ENCODE measurements at places on chromosomes 5 and 9.

GRCh38 chr5:118818604-118819003 is 169.7 kb downstream of the DTWD2 start:
- DNase-seq = no peak

GRCh38 chr9:80231318-80232236 is 659.8 kb downstream of the TLE4 start:
- DNase-seq = no peak

DNA sequence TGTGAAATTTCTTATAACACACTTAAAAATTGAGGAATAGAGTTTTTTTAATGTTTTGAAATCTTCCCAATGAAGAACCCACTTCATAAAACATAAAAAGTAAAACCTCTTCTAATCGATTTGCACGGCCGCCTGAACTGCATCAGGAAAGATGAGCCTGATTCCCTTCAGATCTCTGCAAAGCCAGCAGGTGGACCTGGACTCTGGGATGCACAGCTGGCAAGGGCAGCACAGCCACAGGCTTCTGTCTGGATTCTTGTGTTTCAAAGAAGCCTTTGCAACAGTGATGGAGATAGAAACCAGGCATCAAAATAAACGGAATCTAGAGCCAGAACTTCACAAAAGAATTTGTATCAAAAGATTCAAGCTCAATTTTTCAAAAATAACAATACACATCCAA is 36.0 kb upstream of the SPATA31C2 start:
- peak; percentile 3 for DNase-seq

DNA sequence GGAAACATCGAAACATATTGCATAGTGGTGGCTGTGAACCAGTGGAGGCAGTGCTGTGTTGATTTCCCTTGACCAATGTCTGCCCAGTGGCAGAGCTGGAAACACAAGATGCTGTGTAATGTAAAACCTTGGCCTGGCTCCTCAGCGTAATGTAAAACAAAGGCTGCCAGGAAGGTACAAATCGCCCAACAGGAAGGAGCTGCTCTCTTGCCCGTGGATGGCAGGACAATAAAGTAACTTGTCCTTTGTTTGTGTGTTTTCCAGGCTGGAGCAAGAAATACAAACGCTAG is 143.4 kb downstream of the PALM2AKAP2 start:
- DNase-seq = no peak

- no peak for DNase-seq
Measured at GRCh38 chr5:172718527-172719114, 52.4 kb downstream of the DUSP1 start.

DNA sequence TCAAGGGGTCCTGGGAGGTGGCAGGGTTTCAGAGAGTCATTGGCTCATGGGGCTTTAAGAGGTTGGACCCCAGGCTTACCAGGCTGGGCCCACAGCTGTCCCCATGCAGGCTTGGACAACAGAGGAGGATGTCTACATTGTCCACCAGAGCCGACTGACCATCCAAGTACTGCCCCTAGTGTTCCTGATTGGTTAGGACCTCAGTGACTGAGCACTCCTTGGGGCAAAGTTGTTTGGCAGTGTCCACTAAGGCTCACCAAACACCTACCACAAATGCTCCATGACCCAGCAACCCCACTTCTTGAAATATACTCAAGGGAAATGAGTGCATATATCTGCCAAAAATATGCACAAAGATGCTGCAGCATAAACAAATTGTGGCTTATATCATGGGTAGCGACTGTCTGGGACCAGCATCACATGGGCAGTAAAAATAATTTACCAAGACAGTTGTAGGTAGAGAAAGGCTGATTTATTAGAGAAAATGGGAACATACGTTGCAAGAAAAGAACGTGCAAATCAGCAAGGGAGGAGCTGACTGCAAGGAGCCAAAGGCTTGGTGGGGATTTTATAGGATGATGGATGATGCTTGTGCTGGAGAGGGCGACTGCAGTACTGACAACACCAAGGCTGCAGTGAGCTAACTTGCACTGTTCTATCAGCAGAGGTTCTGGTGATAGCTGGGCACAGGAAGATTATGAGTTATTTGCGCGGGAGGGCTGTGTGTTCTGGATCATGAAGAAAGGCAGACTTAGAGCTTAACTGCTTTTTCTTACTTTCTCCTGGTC is 265.2 kb downstream of the GADD45G start:
- no peak for DNase-seq

DNA sequence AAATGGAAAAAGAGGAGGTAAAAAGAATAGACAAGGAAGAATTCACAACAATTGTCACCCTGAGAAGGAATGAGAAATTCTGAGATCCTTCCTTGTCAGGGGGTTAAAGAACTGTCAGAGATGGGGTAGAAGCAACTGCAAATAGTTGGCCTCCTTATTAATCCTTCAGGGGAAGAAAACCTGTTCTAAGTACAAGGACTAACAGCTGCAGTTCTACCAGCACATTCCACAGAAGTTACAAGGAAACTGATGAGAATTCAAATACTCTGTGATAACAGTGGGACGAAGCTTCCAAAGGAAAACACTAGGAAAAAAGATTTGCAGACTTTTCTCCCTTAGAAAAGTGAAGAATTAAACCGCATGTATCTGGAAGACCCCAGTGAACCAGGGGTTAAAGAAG is 93.7 kb downstream of the OR2K2 start:
- no peak for DNase-seq

- no peak for DNase-seq
Measured at GRCh38 chr5:67799732-67800234, 415.8 kb upstream of the PIK3R1 start.

- DNase-seq = no peak
Measured at GRCh38 chr5:34789639-34790038, 49.3 kb upstream of the TTC23L start.

GRCh38 chr5:135705941-135706466 is 127.2 kb upstream of the CXCL14 start:
- DNase-seq = no peak

- DNase-seq = peak; percentile 45
Measured at GRCh38 chr5:179795863-179796833, 2.4 kb downstream of the LTC4S start.

- no peak for DNase-seq
Measured at GRCh38 chr5:38347040-38347763, 88.8 kb downstream of the EGFLAM start.

DNA sequence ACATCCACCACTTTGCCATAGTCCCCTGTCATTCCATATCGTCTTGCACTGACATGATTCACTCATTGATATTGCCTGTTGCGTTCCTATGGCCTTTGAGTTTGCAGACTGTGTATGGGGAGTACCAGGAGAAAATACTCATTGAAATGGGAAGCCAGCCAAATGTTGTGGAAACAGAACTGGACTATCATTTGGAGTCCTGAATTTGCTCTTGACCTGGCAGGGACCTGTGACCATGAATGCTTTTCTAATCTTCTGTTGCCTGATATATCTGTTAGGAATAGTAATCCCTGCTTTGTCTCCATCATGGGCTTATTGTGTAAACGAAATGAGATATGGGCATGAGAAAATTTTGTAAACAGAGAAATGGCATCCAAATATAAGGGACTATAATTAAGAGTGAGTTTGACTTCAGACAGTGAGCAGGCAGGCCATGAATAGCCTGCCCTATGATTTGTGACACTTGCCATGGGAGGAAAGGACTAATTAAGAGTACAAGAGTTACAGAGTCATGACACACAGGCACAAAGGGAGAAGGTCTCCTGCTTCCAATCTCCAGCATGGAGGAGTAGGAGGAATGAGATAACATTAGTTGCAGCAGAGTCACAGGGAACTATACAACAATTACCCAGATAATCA is 572.9 kb upstream of the SGCD start:
- no peak for DNase-seq

- DNase-seq = peak; percentile 39
Measured at GRCh38 chr5:141084487-141084989, 9.9 kb upstream of the PCDHB2 start.

DNA sequence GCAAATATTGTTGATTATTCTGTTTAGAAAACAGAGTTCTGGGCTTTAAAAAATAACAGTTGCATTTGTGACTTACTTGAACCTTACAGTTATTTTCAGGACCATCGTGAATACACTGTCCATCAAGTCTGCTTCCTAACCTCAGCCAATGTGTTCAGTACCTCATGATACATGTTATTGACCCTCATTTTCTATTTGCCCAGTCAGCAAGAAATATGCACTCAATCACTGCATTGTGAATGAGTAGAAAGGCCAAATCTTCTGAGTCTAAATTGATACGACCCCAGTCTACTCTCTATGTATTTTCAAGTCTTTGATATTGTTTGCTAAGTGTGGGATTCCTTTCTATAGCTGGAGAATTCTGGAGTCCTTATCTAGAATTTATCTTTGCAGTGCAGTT is 156.2 kb downstream of the RAB3C start:
- no peak for DNase-seq

DNA sequence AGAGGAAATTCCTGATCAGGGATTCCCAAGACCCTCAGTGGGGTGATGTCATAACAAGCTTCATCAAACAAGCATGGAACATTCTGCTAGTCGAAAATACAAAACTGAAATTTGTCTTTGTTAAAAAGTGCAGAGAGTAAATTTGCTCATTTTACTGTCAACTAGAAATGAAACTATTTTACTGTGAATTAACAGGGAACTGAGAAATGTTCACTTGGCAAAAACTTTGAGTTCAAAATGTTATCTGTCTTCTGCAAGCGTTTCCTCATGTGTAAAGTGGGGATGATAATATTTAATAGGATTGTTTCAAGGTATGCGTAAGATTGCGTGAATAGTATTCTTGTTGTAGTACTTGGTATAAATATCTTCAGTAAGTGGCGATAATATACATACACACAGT is 45.4 kb downstream of the ALDH1A1 start:
- no peak for DNase-seq

GRCh38 chr9:27533311-27533710 is 3.7 kb upstream of the MOB3B start:
- DNase-seq = no peak

GRCh38 chr5:143431789-143432188 is 28.3 kb upstream of the NR3C1 start:
- DNase-seq = no peak

DNA sequence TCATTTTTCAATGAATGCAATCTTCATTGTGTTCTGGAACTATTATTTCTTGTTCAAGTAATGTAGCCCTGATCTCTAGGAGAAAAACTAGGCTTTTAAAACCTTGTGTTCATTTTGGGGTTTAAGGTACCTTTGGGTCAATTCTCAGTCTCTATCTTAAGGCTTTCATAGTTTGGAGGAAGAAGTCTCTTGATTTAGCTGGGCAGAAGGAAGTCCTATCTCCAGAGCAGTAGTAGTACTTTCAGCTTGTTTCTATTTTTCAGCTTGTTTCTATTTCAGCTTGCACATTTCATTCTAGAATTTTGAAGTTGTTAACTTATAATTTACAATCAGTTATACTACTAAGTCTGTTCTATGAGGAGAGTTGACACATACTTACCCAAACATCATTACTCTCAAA is 15.2 kb downstream of the CSNK1G3 start:
- DNase-seq = no peak

DNA sequence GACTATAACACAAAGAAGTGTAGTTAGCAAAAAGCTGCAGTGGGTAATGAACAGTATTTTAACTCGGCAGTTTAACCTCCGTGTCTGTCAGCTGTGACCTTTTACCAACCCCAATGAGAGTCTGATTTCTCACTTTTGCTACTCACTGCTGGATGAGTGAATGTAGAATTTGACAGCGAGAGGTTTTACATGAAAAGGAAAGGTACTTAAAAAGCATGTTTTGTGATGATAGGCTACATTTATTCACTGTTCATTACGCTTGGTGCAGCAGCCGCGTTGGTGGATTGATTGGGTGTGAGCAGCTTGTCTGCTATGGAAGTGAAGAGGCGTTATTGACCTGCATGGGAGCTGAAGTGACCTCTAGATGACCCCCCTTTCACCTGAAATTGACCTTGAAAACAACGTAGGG is 867.7 kb downstream of the NR2F1-AS1 start:
- DNase-seq = no peak

- DNase-seq = no peak
Measured at GRCh38 chr9:84897362-84898094, 228.0 kb downstream of the NTRK2 start.

GRCh38 chr5:9249231-9249630 is 296.6 kb downstream of the SEMA5A start:
- no peak for DNase-seq

DNA sequence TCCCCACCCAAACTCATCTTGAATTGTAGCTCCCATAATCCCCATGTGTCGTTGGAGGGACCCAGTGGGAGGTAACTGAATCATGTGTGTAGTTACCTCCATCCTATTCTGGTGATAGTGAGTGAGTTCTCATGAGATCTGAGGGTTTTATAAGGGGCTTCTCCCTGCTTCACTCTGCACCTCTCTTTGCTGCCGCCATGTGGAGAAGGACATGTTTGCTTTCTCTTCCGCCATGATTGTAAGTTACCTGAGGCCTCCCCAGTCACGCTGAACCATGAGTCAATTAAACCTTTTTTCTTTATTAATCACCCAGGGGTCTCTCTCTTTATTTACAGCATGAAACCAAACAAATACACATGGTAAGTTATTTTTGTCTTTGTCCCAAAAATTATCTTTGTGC is 726.1 kb downstream of the CDH18 start:
- no peak for DNase-seq

DNA sequence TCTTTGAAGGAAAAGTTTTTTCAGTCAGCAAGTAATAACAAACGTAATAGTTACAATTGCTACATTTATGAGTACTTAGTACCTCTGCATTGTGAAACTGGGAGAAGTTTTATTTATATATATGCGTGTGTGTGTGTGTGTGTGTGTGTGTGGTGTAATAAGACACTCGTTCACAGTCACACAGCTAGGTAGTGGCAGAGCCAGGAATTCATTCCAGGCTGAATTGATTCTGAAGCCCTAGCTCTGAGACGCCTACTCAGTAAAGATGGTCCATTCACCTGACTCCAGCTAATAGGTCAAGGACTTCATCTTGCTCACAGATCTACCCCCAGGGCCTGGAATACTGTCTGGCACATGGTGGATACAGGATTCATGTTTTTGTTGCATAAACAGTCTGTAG is 13.6 kb upstream of the CAST start:
- DNase-seq = no peak

DNA sequence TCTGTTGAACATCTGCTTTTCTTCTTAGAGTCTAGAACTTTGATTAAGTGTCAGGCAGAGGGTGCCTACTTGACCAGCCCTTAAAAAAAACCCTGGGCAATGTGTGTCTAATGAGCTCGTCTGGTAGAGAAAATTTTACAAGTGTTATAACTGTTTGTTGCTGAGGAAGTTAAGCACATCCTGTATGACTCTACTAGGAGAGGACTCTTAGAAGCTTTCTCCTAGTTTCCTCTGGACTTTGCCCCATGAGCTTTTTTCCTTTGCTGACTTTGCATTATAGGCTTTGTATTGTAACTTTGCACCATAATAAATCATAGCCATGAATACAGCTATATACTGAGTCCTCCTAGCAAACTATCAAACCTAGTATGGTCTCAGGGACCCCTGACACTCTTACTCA is 39.4 kb downstream of the GNG10 start:
- DNase-seq = no peak

- DNase-seq = peak; percentile 52
Measured at GRCh38 chr9:91677822-91678436, 254.3 kb upstream of the NFIL3 start.

All from NCI-H1930 (cell line).